ENCODE measurements at places on chromosomes 3 and 15.

- DNase-seq: no peak
Observed at GRCh38 chr3:156637480-156638022, 36.8 kb upstream of the TIPARP start.

- DNase-seq: no peak
Observed at GRCh38 chr3:127013758-127014535, 31.0 kb downstream of the PLXNA1 start.

DNA sequence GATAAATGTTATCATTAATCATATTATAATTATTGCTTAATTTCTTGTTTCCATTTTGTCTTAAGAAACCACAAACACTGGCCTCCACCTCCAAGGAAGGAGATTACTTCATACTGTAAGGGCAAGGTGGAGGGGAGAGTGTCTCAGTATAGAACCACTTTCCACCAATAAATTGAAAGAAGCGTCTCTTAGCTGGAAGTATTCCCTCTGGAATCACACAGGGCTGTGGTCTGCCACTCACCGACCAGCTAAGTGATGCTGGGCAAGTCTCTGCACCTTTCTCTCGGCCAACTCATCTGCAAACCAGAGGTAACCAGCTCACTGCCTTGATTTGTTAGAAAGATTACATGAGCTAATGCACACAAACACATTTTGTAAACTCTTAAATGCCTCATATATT lies 63.1 kb downstream of the EIF4E3 start:
- no peak for DNase-seq

DNA sequence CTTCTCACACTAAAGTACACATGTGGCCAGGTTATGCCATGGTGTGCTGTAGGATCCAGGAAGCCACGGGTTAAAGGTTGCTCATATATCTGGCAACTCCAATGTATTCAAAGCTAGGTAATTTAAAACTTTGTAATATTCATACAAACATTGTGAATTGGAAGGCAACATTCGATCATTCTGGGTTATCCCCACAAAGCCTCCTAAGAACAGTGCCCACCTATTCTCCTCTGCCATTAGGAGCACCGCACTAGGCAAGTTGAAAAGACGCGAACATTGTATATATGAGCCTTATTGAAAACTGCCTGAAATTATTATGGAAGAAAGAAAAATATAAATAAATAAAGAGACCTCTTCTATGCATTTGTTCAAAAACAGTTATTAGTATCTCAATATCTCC lies 228.2 kb downstream of the IGSF11 start:
- no peak for DNase-seq

DNA sequence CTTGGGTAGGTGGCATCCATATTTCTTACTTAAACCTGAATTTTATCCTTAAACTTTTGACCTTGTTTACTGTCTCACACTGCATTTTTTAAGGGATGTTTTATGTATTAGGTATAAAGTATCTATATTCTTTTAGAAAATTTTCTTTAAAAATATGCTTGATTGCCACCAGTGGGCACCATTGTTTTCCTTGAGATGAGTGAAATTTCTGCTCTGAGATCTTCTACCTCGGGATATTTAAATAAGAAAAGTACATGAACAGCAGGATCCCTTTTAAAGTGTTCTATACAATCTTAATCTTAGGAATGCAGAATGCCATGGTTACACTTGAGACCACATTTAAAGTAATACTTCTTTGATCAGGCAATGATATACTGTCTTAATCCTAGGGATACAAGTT lies 108.7 kb downstream of the SLMAP start:
- DNase-seq: no peak
